ENCODE measurements at places on chromosomes 11 and 22. TPM values are rescaled to one million over a fixed set of nuclear protein-coding genes. Genes with fewer than 3 reads are reported as not detected.
A peak's percentile ranks its signal among the peaks of the same experiment; 100 is the strongest.

The GRAP2 gene
- total RNA-seq, result 0.42 TPM

DNA sequence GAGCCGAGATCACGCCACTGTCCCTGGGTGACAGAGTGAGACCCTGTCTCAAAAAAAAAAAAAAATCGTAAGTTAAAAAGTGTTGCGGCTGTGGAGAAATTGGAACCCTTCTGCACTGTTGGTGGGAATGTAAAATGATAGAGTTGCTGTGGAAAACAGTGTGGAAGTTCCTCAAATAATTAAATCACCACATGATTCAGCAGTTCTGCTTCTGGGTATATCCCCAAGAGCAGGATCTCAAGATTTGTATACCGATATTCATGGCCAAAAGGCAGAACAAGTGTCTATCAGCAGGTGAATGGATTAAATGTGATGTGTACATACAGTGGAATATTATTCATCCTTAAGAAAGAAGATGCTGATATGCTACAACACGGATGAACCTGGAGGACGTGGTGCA, 3.8 kb downstream of the SELENOO start:
- no peak overlapping the region for H3K27ac ChIP-seq
- no peak overlapping the region for H3K4me3 ChIP-seq
- DNase-seq, result no peak
- H3K4me1 ChIP-seq, result no peaks in the 10 kb centered on the region
- H3K27me3 ChIP-seq, result no peaks in the 10 kb centered on the region

The MMP13 gene
- not detected for total RNA-seq

DNA sequence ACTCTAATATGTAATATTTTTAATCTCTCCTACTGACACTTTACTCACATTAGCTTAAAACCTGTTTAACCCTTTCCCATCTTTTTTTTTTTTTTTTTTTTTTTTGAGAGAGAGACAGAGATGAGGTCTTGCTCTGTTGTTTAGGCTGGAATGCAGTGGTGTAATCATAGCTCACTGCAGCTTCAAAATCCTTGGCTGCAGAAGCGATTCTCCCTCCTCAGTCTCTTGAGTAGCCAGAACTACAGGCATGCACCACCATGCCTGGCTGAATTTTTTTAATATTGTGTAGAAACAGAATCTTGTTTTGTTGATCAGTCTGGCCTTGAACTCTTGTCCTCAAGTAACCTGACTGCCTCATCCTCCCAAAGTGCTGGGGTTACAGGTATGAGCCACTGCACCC, 37.3 kb downstream of the PAMR1 start:
- H3K27me3 ChIP-seq, result no peaks in the 10 kb centered on the region
- no peak for DNase-seq
- H3K4me3 ChIP-seq, result no peak overlapping the region

DNA sequence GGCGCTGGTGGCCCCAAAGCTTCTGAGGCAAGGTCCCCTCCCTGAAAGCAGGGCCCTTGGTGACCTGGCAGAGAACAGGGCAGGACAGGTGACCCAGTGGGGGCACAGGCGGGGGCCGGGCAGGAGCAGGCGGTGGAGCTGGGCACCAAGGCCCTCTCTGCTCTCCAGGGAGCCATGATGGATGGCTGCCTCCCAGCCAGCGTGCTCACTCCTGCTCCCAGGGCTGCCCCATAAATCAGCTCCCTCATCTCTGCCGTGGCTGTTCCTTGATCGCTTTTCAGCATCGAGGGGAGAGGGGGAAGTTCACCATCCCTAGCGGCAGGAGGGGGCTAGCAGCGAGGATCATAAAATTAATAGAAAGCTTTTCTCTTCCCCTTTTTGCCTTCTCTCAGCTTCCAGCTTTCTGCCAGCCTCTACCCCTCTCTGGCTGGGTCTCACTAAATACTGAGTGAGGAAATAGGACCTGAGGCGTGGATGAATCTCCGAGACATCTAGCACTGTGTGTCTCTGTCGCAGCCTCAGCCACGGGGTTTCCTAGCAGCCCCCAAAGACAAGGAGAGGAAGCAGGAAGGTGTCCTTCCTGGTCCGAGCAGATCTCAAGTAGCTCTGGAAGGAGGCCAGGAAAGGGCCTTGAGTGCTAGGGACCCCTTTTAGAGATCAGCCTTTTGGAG, 22.2 kb upstream of the ELFN2 start:
- H3K4me3 ChIP-seq, result no peak overlapping the region
- DNase-seq, result no peak
- H3K36me3 ChIP-seq, result no peaks in the 10 kb centered on the region
- no peak overlapping the region for H3K27ac ChIP-seq

The GSTT4 gene
- not detected for total RNA-seq

DNA sequence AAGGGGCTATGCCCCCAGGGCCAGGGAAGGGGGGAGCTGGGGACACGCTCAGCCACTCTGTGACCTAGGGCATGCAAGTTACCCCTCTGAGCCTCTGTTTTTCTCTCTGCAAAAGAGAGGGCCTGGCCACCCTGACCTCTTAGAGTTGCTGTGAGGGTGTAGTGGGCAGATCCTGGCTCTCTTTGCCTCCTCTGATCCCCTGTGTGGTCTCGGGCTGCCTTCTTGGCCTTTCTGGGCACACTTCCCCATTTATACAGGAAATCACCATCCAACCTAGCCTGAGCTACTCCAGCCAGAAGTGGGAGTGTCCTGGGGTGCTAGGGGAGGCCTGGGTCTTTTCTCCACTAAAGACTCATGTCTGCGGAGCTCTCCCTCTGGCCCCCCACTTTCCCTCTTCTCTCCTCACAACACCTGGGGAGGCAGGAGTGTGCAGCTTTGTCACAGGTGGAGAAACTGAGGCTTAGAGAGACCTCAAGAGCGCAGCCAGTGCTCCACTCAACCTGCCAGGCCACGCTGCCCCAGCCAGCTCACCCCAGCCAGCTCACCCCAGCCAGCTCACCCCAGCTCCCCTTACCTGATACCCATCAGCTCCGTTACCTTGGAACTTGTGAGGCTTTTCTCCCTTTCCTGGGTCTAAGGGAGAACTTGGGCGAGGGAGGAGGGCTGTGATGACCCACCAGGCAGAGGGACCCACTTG, 1.4 kb downstream of the AIFM3 start:
- H3K27ac ChIP-seq, result no peak overlapping the region
- DNase-seq, result peak; percentile 16
- no peak overlapping the region for H3K4me3 ChIP-seq
- no peaks in the 10 kb centered on the region for H3K27me3 ChIP-seq
- no peaks in the 10 kb centered on the region for H3K36me3 ChIP-seq

DNA sequence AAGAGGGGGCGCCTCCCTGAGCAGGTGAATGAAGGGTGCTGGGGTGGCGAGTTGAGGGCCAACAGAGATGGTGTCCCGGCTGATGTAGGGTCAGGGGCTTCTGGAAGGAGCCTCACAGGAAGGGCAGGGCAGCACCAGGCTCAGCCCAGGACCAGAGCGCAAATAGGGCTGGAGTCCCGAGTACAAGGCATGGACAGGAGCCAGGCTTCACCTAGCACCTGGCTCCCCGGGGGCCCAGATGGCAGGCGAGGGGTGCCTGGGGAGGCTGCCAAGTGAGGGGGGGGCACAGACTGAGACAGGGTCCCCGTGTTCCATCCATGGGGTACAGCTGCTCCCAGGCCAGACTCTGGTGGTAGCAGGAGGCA, 105.8 kb downstream of the KCNQ1 start:
- no peaks in the 10 kb centered on the region for H3K36me3 ChIP-seq
- H3K4me3 ChIP-seq, result no peak overlapping the region
- no peaks in the 10 kb centered on the region for H3K27me3 ChIP-seq
- DNase-seq, result peak; percentile 12

The USP35 gene
- total RNA-seq, result 3.8 TPM

The YAP1 gene
- 15.3 TPM for total RNA-seq

The MMP1 gene
- 0.34 TPM for total RNA-seq

The PGA5 gene
- 0.31 TPM for total RNA-seq

DNA sequence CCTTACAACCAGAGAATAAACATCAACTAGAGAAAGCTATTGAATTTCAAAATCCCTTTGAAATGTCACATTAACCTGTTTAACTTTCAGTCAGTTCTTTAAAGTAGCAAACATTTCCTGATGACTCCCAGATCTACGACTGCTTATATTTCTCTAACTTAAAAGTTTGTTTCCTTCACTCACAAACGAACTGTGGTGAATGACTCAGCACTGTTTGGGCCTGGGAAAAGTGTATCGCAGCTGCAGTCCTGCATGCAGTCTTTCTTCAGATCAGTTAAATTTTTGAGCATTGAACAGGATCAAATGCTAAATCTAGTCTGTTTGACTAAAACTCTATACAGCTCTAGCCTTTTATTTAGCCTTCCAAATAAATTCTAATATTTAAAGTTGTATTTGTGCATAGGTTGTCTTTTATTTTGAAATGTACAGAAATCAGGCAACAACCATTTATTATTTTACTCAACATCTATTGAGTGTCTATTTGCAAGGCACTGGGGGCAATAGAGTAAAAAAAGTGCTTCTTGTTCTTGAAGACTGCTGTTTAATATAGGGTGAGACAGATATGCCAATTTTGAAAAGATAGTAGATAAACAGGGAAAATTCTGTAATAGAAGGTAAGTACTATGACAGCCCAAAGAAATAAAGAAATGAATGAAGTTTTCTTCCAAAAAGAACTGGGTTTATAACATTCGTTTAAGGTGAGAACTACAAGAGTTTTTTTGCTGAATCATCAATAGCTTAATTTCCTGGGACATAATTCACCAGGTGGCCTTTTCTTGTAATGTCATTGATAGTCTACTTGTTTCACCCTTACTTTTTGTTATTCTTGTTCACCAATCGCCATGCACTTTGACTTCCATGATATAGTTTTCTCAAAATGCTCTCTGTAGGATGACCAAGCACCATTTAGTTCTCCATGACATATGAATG, 235.4 kb downstream of the METTL15 start:
- no peaks in the 10 kb centered on the region for H3K4me1 ChIP-seq
- no peak for DNase-seq
- H3K4me3 ChIP-seq, result no peak overlapping the region
- H3K36me3 ChIP-seq, result no peaks in the 10 kb centered on the region
- no peaks in the 10 kb centered on the region for H3K27me3 ChIP-seq
- no peak overlapping the region for H3K27ac ChIP-seq

GRCh38 chr11:27300974-27301373, 62.0 kb downstream of the CCDC34 start:
- no peaks in the 10 kb centered on the region for H3K27me3 ChIP-seq
- no peaks in the 10 kb centered on the region for H3K4me1 ChIP-seq
- H3K27ac ChIP-seq, result no peak overlapping the region
- H3K4me3 ChIP-seq, result no peak overlapping the region

DNA sequence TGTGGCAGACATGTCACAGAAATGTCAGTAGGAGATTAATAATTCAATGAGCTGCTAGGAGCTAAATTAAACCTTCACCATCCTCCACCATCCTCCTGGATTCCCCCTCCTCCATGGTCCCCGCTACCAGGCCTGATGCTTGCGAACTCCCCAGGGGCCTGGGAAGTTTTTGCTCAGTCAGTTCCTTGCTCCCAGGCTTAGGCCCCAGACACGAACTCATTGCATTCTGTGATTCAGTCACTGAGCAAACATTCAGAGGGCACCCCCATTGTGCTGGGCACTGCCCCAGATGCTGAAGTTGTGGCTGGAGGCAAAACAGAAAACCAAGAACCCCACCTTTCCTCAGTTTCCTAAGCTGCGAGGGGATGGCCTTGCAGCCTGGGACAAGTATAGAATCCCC, 14.3 kb downstream of the NPTXR start:
- H3K4me1 ChIP-seq, result no peaks in the 10 kb centered on the region
- no peak for DNase-seq
- H3K4me3 ChIP-seq, result no peak overlapping the region
- no peak overlapping the region for H3K27ac ChIP-seq
- no peaks in the 10 kb centered on the region for H3K36me3 ChIP-seq

- H3K36me3 ChIP-seq, result no peaks in the 10 kb centered on the region
- no peaks in the 10 kb centered on the region for H3K27me3 ChIP-seq
- H3K27ac ChIP-seq, result no peak overlapping the region
- peaks cover 2% of the 10 kb centered on the region for H3K4me1 ChIP-seq
Observed at GRCh38 chr11:32920570-32920969, 28.0 kb downstream of the QSER1 start.

DNA sequence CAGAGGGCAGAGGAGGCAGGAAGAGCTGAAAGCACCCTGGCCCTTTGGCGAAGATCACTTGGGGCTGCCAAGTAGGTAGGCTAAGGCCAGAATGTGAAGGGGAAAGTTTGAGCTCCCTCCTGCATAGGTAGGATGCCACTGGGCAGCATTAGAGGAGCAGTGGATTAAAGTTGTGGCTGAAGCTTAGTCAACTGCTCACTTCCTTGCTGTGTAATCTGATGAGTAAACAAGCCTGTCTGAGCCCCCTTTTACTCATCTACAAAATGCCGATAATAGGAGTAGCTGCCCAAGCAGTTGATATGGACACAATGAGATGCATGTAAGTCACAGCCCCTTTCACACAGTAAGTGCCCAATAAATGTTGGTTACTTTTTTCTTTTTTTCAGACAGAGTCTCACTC, 216.4 kb downstream of the MN1 start:
- H3K27ac ChIP-seq, result no peak overlapping the region
- no peaks in the 10 kb centered on the region for H3K36me3 ChIP-seq
- no peak overlapping the region for H3K4me3 ChIP-seq
- no peak for DNase-seq

DNA sequence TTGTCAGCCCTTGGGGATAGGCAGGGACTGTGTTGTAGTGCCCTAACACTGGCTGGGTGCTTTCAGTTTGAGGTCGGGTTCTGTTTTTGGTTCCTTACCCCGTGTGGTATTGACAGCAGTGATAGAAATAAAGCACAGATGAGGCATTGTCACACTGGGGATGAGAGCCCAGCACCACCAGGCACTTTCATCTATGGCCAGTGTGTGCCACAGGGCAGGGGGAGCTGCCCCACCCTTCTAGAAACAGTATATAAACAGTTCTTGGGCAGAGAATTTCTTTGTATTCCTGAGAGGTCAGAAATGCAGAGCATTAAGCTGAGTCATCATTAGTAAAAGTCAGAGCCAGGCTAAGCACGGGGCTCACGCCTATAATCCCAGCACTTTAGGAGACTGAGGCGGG, 23.1 kb upstream of the CDC42EP2 start:
- DNase-seq, result no peak
- peaks cover 12% of the 10 kb centered on the region for H3K36me3 ChIP-seq
- H3K4me1 ChIP-seq, result peaks cover 6% of the 10 kb centered on the region
- no peak overlapping the region for H3K4me3 ChIP-seq

DNA sequence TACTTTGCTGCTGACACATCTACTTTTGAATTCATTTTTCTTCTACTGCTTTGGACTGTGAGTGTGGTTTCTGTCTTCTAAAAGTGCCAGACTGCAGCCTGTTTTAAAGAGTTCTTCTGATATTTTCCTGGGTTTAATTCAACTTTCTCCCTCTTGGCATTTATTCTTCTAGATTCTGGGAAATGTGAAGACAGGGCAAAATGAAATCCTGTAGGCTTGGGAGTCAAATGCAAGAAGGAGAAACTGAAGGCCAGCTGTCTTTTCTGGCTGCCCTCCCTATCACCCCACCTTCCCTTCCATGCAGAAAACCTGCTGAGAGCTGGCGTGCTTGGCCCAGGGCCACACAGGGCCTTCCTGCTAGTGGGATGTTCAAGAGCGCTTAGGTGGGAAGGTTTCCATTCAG, 7.6 kb downstream of the ZNF70 start:
- H3K27ac ChIP-seq, result no peak overlapping the region
- DNase-seq, result no peak
- no peaks in the 10 kb centered on the region for H3K36me3 ChIP-seq
- no peaks in the 10 kb centered on the region for H3K27me3 ChIP-seq

- no peak overlapping the region for H3K4me3 ChIP-seq
- no peak for DNase-seq
- H3K4me1 ChIP-seq, result no peaks in the 10 kb centered on the region
- H3K27ac ChIP-seq, result no peak overlapping the region
- no peaks in the 10 kb centered on the region for H3K36me3 ChIP-seq
- H3K27me3 ChIP-seq, result no peaks in the 10 kb centered on the region
Observed at GRCh38 chr11:70603756-70604211, 205.5 kb downstream of the CTTN start.
